Left renal pelvis (tissue), 4 donors: ENCODE measurements at places on chromosomes 4 and X.

DNA sequence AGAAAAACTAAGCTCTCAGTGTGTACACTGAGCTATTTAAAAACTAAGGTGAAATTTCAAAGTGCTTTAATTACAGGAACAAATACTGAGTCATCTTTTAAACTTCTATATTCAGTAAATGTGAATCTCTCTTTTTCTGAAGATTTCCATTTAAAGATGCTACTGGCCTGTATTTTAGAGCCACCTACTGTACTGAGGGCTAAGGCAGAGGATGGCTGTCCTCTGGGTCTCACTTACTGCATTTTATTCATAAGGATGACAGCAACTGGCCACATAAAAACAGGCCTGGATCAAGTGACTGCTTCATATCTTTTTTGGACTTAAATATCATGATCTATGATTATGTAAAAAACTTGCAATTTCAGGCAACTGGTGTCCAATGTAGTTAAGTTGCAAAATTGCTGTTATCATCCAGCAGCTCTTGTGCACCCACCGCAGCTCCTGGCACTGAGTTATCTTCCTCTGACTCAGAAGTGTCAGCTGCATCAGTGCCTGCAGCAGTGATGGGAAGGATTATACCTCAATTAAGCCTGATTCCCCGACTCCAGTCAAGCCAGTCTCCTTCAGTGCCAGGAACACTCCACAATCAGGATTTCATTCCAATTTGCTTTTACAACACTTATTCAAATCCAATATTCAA lies 1073.7 kb downstream of the PDHA2 start:
- DNase-seq: no peak

DNA sequence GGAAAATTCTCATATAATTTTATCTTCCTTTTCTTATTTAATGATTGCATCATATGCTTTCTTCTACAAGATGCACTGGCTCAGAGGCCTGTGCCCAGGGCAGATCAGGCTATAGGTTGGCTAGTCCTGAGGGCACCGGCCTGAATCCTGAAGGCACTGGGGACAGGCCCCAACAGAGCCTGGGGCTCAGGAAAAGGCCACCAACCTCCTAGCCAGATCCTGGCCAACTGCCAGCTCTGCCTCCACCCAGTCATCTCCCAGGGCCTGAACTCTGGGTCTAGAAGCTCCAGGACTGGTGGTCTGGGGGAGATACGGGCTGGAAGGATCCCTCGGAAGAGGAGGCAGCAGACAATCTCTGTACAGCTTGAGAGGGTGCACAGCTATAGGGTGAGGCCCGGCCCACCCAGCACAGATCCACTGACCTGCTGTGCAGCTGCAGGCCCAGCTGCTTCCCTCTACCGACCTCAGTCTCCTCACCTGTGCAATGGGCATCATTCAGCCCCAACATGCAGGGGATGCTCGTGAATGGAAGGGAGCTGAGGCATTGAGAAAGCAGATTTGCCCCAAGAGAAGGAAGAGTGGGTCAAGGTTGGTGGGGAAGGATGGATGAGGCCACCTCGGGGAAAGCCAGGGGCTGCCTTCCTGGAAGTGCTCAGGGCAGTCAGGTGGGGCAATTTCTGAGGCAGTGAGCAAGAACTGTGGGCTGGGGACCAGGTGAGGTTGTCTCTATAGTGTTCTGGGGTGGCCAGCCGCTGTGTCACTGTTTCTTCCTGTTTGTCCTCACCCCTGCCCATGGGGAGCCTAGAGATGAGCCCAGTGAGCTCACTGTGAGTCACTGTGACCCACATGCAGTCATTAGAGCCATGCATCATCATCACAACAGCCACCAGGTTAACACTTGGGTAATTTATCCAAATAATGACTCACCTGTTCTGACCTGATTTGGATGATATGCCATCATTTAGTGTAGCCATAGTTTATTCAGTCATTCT lies 22.4 kb upstream of the XAGE2 start:
- DNase-seq: no peak

DNA sequence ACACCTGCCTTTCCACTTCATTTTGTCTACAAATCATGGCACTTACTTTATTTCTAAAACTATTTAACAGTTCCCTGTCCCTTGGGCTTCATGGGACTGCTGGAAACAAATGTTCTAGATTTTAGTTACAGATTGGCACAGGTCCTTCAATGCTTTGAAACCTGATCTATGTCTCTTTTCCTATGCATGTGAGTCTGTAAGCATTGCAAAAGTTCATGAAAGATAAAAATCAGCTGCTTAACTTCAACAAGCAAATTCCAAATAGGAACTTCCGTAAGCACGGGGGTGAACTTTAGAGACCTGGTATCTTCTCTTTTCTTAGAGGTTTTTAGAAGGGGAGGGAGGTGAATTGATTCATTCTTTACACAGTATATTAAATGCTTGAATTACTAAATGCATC lies 9.5 kb downstream of the LGI2 start:
- DNase-seq: no peak

DNA sequence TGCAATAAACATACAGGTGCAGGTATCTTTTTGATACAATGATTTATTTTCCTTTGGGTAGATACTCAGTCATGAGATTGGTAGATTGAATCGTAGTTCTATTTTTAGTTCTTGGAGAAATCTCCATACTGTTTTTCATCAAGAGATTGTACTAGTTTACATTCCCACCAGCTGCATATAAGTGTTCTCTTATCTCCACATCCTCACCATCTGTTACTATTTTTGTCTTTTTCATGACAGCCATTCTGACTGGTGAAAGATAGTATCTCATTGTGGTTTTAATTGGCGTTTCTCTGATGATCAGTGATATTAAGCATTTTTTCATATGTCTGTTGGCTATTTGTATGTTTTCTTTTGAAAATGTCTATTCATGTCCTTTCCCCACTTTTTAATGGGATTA lies 202.2 kb downstream of the RAPGEF2 start:
- no peak for DNase-seq

DNA sequence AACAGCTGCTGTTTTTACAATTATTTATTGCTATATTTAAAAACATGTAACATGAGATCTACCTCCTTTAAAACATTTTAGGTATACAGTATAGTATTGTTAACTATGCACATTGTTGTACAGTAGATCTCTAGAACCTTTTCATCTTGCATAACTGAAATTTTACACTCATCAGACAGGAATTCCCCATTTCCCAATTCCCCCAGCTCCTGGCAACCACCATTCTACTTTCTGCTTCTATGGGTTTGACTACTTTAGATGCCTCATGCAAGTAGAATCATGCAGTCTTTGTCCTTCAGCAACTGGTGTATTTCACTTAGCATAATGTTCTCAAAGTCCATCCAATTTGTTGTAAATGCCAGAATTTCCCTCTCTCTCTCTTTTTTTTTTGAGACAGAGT lies 9.7 kb upstream of the LSM6 start:
- DNase-seq: no peak

DNA sequence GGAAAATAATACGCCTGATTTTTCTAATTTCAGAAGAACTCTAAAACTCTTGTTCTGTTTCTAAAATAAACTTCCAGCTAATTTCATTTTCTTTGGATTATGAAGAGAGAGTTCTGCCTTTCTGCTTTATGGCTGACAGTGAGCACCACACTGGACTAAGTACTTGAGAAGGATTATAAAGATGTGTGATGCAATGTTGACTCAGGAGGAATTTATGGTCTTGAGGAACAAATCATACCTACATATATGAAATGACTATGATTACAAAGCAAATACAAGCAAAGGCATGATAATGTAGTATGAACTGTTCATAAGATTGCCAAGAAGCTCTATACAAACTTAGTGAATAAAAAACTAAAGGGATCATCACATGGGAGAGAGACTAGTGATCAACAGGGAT lies 13.0 kb upstream of the SLC25A5 start:
- no peak for DNase-seq

DNA sequence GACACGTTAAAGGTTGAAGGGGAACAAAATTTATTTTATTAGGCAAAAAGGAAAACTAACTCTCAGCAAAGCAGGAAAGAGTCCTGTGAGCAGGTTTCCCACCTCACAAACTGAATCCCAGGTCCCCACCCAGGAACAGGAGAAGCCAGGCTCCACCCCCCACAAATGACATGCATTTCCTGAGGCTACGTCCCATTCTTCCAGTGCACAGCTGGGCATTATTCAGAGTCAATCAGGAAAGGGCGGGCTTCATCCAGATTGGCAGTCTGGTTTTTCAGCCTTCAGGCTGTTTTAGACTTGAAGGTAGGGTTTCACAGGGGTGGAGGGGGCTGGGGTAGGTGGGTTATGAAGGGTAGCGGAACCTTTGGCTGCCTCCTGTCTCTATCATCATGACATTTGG lies 11.9 kb upstream of the ASIC5 start:
- DNase-seq: no peak
